Kidney epithelial cell (primary cell): ENCODE measurements at places on chromosomes 3 and 15. TPM values are rescaled to one million over a fixed set of nuclear protein-coding genes. Genes with fewer than 3 reads are reported as not detected.

MRPL3 gene
- total RNA-seq, result 105 and 132 TPM in 2 replicates

FBXL22 gene
- total RNA-seq, result 0.21 and 0.27 TPM in 2 replicates

AGTR1 gene
- total RNA-seq, result not detected in 2 replicates

TFRC gene
- 81.9 and 97.9 TPM in 2 replicates for total RNA-seq

LPCAT4 gene
- total RNA-seq, result 21.1 and 26.2 TPM in 2 replicates

MKRN3 gene
- total RNA-seq, result 3.0 and 3.1 TPM in 2 replicates

CHDH gene
- total RNA-seq, result 2.5 and 3.3 TPM in 2 replicates

POPDC2 gene
- total RNA-seq, result 1.0 and 4.9 TPM in 2 replicates

NCEH1 gene
- total RNA-seq, result 14.9 and 22.4 TPM in 2 replicates

IMPG2 gene
- total RNA-seq, result 0.07 and 0.17 TPM in 2 replicates

CBLB gene
- 15.1 and 27.2 TPM in 2 replicates for total RNA-seq

CHRNA7 gene
- total RNA-seq, result 2.7 and 4.8 TPM in 2 replicates

ILDR1 gene
- total RNA-seq, result 3.7 and 4.4 TPM in 2 replicates

PRKCI gene
- total RNA-seq, result 46.2 and 69.3 TPM in 2 replicates

DGKG gene
- 0.04 and 0.21 TPM in 2 replicates for total RNA-seq

DLL4 gene
- 0.50 and 0.82 TPM in 2 replicates for total RNA-seq

CRYBG3 gene
- total RNA-seq, result 10.5 and 13.1 TPM in 2 replicates

VIPR1 gene
- 1.3 and 3.7 TPM in 2 replicates for total RNA-seq

AADACL2 gene
- not detected in 2 replicates for total RNA-seq

NEK10 gene
- 0.67 and 1.4 TPM in 2 replicates for total RNA-seq

ITIH3 gene
- total RNA-seq, result not detected in 2 replicates

SPESP1 gene
- 7.9 and 8.4 TPM in 2 replicates for total RNA-seq

DNA sequence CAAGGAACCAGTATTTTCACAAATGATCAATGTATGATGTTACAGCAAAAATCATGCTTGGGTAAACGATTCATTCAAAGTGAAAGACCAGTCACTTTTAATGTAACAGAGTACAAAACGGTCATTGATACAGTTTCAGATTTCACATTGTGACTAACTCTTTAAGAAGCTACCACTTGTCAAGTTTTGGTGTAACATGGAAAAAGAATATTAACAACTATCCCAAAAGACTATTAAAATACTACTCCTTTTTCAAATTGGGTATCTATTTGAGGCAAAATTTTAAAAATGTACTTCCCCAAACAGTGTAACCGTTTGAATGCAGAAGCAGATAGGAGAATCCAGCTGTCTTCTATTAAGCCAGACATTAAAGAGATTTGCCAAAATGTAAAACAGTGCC is 31.7 kb downstream of the AKAP13 start:
- DNase-seq, result no peak

DNA sequence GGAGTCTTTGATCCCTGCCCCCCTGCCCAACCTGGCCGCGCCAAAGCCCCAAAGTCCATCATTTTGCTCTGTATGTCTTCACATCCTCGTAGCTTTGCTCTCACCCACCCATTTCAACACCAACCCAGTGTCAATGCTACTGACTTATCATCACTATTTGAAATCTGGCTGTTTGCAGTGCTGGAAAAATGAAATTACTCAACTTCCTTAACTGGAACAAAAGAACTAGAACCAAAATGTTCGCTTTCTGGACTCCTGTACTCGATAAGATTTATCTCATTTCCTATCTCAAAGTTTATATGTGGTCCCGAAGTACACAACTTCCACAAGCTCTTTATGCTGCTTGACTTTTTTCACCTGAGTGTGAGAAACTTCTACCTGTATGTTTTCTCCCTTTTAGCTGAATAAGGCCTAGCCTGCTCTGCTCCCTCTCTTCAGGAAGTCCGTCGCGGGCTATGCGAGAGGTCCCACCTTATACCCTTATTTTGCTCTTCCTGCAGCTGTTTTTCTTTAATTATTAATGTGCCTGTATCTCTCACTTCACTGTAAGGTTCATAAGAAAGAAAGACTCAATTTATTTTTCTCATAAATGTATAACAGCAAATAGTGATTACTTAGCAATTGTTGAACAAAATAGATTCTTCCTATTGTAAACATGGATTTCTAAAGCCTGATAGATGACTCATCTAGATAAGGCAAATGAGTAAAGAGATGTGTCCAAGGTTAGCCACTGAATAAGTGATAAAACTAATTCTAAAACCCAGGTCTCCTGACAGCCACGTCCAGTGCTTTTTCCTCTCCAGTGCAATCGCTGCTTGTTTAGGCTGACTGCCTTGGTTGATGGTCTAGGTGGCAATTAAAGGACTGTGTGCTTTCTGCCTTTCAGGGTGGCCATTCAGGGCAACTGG is 464.1 kb upstream of the TPRG1 start:
- no peak for DNase-seq

DNA sequence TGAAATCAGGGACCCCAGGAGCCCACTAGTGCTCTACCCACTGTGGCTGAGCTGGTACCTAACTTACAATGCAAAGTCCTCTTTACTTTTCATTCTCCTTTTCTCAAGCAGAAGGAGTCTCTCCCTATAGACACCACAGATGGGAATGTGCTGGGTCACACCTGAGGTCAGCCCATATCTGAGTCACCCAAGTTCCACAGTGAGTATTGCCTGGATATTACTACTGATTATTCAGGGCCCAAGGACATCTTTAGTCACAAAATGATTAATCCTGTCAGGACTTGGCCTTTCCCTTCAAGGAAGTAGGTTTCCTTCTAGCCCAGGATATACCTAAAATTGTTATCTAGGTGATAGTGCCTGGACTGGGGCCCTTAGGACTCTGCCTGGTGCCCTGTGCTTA is 1305.2 kb downstream of the SI start:
- DNase-seq, result no peak

- no peak for DNase-seq
Observed at GRCh38 chr15:31510057-31510456, 183.4 kb downstream of the KLF13 start.

GRCh38 chr15:101436526-101436925 is 53.0 kb downstream of the PCSK6 start:
- DNase-seq, result no peak

- DNase-seq, result no peak
Observed at GRCh38 chr15:69089258-69089657, 71.2 kb upstream of the GLCE start.

- no peak for DNase-seq
Observed at GRCh38 chr3:66507423-66508260, 6.8 kb upstream of the LRIG1 start.

DNA sequence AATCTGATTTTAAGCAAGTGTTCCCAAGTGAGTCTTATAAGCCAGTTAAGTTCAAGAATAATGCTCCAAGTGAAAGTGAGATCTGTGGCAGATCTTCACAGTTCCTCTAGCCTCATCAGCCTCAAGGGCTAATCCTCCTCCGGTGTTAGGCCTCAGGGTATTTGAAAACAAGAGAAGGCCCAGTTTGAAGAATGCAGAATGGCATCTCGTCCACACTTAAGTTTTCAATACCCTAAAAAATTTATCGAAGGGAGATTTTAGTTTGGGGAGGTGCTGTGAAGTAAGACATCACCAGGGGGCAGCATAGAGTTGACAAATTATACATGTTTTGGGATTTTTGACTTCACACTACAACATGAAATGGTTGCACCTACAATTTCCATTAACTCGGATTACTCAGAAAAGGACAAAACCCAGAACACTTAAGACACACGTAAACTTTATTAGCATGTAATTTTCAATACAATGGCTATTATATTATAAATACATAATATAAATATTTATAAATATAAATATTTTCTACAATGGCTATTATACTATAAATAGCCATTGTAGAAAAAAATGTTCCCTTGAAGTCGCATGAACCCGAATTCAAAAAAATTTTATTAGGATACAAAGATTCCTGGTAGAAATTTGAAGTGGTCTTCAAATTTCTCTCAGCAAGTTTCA is 2.3 kb upstream of the TMEM266 start:
- DNase-seq, result no peak

- no peak for DNase-seq
Observed at GRCh38 chr3:133368371-133369067, 31.3 kb upstream of the BFSP2 start.

DNA sequence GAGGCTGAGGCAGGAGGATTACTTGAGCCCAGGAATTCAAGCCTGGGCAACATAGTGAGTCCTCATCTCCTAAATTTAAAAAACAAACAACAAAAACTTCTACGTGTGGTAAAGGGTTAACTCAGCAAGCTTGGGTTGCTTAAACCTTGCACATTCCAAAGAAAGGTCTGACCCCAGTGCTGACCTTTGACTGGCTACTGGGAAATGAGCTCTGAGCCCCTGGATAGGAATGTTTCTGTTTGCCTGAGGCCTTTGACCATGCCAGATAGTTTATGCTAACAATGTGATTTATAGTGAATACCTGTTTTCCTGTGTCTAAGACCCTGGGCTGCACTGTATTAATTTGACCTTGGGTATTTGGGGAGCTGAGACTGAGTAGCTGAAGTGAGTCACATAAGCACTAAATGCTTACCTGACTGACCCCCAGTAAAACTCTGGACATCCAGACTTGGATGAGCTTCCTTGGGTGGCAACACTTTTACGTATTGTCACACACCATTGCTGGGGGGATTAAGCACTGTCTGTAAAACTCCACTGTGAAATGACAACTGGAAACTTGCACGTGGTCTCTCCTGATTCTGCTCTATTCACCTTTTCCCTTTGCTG is 20.7 kb downstream of the TCAIM start:
- no peak for DNase-seq

- no peak for DNase-seq
Observed at GRCh38 chr3:16103472-16103871, 71.0 kb upstream of the GALNT15 start.

GRCh38 chr3:30289324-30289723 is 317.1 kb upstream of the TGFBR2 start:
- DNase-seq, result no peak

- no peak for DNase-seq
Observed at GRCh38 chr3:52277071-52277964, 1.1 kb downstream of the WDR82 start.

- no peak for DNase-seq
Observed at GRCh38 chr3:71206305-71207165, 377.0 kb downstream of the FOXP1 start.

- no peak for DNase-seq
Observed at GRCh38 chr3:171049861-171050444, 23.4 kb upstream of the SLC2A2 start.

GRCh38 chr3:178558637-178559036 is 22.4 kb downstream of the KCNMB2 start:
- DNase-seq, result peak; percentile 23

GRCh38 chr3:27570421-27571106 is 86.4 kb upstream of the SLC4A7 start:
- no peak for DNase-seq

GRCh38 chr3:182412066-182412465 is 381.2 kb upstream of the ATP11B start:
- peak; percentile 14 for DNase-seq

GRCh38 chr3:30475038-30475808 is 131.2 kb upstream of the TGFBR2 start:
- DNase-seq, result no peak

- peak; percentile 25 for DNase-seq
Observed at GRCh38 chr3:127457094-127457475, 133.4 kb downstream of the TPRA1 start.

DNA sequence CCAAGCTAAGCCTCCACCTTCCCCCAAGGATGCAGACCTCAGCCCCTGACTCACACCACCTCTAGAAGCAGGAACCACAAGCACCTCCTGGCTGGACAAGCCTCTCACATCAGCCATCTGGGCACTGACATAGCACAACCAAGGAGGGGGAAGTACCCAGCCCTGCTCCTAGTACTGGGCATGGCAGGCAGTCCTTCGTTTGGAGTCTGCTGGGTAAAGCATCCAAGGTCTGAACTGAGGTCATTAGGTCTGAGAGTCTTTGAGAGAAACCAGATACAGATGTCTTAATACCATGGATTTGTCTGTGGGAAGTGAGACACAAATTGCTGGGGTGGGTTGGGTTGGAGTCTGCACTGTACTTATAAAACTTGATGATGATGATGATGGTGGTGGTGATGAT is 61.8 kb downstream of the CCDC33 start:
- DNase-seq, result no peak

- no peak for DNase-seq
Observed at GRCh38 chr3:15355086-15355485, 22.7 kb upstream of the SH3BP5 start.

GRCh38 chr3:194486540-194487288 is at the start of gene ATP13A3:
TSS of gene ATP13A3 (minus strand) at chr3:194487002. CDS start at chr3:194462190, 24,812 bp downstream.
- DNase-seq, result no peak

DNA sequence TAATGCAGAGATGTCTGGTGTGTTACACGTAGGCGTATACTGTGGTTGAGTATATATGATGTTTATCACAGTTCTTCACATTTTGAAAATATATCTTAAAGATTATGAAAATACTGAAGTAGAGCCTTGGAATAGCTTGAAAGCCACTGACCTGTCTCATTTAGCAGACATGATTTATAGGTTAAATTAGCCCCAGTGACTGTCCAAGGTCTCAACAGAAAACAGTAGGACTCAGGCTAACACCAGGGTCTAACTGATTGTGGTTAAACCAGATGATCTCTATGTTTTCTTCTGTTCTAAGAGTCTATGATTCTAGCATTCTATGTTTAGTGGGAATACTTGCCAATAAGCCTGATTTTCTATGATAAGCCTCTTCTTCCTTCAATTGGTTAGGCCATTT is 166.4 kb upstream of the NR2E3 start:
- no peak for DNase-seq

DNA sequence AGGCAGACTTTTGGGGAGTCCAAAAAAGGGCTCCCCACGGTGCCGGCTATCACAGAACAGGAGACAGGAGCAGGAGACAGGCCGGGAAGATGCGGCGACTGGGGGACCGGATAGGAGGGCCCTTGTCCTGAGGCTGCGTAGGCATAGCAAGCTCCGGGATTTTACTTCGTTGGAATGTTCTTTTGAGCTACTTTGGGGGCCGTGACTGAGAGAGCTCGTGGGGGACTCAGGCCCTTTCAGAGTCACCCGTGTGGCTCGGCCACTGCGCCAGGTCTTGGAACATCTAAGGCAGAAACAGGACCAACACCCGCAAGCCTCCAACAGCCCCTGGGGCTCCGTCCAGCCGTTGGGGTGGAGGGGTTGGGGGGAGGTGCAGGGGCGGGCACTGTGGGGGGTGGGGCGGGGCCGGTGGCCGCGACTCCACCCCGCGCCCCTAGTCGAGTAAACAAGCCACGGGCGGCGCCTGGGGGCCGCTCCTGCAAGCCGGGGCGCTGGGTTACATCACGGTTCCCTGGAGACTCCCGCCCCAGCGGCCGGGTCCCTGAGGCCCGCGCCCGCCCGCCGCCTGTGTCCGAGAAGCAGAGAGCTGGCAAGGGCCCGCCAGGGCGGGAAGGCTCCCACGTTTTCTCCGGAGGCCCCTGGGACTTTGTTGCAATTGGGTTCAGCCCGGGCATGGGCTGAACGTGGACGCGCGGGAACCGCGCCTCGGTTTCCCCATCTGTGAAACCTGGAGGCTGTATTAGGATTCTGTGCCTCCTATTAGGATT is 23.3 kb upstream of the C15orf39 start:
- DNase-seq, result no peak

- no peak for DNase-seq
Observed at GRCh38 chr3:188082450-188082849, 71.5 kb upstream of the LPP start.
